ENCODE measurements at places on chromosomes 7 and 10.

- DNase-seq, result no peak
Measured at GRCh38 chr7:45420843-45421495, 153.2 kb upstream of the ADCY1 start.

DNA sequence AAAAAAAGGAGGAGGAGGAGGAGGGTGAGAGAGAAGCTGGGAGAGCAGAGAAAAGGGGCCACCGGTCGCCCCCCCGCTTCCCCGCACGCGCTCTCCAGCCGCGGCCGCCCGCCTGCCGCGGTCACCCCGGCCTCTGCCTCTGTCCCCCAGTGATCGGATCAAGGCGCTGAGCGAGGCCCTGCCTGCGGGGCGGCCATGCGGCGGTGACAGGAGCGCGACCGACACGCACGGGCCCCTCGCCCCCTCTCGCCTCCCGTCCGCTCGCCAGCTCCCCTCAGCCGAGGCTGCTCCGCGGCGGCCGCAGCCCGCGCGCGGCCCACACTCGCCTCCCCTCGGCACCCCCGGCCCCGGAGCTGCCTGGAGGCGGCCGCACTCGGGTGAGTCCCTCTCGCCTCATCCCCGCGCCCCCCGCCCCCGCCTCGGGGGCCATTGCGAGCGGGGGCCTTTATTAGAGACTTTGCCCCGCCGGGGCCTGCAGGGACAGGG lies at the start of gene GTF2I:
TSS of gene GTF2I (plus strand) at position 27 of the 486 bp plus-strand sequence. CDS start 31,411 bp downstream, outside the sequence.
- no peak for DNase-seq

DNA sequence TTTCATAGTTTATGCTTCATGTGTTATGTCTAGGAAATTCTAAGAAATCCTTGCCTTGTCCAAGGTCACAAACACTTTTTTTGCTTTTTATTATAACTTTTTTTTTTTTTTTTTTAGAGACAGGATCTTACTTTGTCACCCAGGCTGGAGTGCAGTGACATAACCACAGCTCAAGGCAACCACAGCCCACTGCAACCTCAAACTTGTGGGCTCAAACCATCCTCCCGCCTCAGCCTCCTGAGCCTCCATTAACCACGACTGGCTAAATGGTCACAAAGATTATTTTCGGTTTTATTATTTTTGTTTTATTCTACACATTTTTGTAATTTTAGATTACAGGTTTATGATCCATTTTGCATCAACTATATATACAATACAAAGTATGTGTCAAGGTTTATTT lies 7.1 kb upstream of the FAM204A start:
- DNase-seq, result no peak

DNA sequence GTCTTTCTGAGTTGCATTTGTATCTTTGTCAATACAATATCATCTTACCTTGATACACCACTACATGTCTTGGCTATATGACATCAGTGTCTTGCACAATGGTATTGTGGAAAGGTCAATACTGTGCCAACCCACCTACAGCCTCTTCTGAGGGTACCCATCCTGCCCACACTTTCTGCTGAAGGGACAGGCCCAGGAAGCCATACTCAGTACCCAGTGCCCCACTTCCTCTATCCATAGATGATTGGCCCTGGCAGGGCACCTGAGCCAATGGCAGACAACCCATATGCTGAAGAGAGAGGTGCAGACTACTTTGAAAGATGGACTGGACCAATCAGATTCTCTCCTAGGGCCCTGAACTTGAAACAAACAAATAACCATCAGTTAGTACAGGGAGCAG lies 152.0 kb upstream of the ADO start:
- DNase-seq, result no peak

DNA sequence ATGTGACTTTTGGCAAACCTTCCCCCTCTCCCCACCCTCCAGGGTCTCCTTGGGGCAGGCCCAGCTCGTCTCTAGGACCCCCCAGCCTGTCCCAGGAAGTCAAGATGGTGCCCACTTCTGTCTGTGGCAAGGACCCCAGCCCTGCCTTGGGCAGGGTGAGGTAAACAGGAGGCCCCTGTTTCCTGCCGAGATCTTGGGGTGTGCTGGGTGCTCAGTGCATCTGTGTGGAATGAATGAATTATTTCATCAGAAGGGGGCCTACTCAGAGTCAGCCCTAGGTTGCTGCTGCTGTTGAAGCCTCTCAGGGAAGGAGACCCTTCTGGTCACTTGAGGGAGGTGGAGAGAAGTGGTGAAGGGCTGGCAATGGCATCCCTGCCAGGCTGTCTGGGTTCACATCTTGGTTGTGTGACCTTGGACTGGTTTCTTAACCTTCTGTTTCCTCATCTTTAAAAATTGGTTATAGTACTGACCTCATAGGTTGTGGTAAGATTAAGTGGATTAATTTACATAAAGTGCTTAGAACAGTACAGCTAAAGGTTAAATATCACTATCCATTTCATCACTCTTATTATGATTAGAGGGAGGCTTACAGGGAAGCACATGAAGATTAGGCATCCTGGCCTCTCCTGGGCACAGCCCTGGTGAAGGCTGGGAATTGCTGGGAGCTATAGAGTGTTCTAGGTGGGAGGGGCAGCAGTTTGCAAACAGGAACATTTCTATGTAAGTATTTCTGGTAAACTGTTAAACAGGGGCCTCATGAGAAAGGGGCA lies 67.7 kb downstream of the ZMIZ1 start:
- DNase-seq, result no peak

DNA sequence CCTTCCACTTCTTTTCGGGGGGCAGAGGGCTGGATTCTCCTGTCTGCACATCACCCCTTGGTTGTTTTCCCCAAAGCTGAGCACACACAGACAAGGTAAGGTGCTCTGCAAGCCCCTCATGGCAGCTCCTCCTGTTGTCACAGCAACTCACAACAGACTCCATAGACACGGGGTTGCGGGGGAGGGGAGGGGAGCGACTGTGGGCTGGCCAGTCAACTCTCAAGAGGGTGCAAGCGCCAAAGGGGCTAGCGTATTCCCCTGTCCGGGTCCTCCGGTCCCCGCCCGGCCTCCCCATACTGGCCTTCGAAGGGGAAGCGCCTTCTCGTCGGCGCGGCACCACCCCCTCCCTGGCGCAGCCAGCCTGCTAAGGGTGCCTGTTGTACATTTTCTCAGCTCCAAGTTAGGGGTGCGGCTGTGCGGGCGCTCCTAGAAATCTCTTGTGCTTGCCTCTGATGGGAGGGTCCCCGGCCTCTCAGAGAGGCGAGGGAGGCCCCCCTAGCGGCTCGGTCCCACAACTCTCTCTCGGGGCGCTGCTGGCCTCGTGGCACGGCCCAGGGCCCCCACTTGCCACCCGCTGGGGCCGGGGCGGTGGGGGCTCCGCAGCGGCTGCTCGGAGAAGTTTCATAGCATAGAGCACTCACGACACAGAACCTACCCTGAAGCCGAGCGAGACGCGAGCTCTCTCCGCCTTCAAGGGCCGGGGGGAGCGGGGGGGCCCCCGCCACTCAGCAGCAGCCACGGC lies 498 bp downstream of the RHOBTB1 start:
- DNase-seq, result peak; percentile 24

DNA sequence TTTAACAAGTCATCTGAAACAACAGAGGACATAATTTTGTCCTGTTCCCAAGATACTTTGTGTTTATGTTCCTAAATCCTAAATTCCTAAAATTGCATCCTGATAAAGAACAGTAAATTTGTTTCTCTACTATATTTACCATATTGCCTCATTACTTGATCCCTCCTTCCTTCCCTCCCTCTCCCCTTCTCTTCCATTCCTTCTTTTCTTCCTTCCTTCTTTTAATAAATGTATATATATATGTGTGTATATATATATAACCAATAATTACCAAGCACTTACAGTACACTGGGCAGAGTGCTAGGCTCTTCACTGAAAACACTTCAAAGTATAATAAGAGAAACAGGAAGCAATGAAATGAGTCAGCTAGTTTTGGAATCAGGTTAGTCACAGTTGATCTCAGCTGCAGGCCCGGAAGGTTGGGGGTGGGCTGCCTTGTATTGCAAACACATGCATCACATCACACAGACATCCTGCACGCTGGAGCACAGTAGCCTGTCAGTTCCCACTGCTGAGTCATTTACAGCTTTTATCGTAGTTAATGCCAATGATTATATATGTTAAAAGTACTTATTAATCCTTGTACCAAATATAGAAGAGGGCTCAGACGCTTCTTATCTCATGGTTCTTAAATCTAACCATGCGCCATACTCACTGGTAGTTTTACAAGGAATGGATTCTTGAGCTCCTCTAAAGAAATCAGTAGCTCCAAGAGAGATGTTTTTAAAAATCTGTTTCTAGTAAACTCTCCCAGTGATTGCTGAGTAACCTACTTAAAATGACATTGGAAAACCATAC lies 551.7 kb downstream of the GRM8 start:
- DNase-seq, result peak; percentile 59

- no peak for DNase-seq
Measured at GRCh38 chr10:3764626-3765112, 20.3 kb downstream of the KLF6 start.

DNA sequence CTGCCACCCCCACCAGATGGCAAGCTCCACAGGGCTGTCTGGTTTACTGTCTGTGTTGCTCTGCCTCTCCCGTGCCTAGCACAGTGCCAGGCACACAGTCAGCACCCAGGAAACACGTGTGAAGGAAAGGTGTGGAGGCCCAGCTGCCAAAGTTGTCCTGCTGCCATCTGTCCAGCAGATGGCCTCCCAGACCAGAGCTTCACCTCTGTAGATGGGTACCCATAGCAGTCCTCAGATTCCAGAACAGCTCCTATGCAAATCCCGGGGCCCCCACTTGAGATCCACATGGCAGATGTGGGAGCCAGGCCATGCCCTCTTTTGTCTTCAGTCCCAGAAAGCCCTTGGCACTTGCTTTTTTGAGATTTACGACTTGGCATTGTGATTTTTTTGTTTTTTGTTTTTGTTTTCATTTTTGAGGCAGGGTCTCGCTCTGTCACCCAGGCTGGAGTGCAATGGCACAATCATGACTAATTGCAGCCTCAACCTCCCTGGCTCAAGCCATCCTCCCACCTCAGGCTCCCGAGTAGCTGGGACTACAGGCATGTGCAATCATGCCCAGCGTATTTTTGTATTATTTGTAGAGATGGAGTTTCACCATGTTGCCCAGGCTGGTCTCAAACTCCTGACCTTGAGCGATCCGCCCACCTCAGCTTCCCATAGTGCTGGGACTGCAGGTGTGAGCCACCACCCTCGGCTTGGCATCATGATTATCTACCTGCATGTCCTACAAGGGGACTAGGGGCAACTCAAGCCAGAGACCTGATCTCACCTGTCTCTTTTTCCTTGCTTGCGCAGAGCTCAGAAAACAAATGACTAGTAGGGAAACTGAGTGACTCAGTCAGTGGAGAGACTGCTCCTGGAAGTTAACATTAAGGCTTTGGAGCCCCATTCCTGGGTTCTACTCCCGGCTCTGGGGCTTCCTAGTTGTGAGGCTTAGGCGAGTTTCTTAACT lies 16.9 kb upstream of the PALD1 start:
- peak; percentile 67 for DNase-seq

DNA sequence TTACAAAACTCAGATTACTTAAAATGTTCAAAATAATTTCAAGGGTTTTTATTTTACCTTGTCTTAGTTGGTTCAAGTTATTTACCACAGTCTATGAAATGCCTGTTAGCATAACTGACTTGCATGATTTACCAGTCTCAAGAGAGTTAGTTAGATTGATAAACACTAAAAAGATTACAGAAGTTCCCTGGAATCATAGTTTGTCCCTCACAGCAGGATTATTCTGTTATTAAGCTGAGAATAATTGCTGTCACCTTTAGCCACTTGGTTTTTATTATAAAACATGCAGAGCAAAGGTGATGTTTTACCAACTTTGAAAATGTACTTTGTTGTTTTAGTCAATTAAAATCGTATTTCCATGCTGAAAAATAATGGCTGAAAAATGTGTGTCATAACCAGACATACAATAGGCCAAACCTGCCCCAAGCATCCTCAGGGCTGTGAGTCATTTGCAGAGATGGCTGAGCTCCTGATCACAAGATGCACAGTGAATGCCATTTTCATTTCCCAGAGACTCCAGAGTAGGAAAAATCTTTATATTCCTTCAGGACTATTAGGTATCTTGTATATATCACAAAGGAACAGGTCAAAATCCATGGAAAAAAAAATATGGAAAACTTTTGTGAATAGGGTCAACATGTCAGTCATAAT lies 87.8 kb upstream of the DKK1 start:
- no peak for DNase-seq

- DNase-seq, result no peak
Measured at GRCh38 chr10:112045938-112046337, 137.6 kb downstream of the GPAM start.

GRCh38 chr7:154649434-154649833 lies 353.5 kb downstream of the PAXIP1 start:
- no peak for DNase-seq

DNA sequence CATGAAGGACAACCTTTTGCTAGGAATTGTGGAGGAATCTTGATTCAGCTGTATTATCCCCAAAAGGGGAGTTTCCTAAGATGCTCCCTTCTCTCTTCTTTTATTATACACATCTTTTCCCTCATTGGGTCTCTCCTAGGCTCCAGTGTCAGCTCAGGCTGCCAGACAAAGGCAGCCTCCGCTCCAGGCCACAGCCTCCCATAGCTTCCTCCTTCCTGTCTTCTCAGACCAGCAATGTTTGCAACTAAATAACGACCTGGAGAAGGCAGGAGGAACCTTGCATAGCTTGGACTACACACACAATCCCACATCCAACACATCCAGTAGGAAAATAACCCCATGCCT lies 12.3 kb downstream of the SFXN3 start:
- DNase-seq, result no peak

DNA sequence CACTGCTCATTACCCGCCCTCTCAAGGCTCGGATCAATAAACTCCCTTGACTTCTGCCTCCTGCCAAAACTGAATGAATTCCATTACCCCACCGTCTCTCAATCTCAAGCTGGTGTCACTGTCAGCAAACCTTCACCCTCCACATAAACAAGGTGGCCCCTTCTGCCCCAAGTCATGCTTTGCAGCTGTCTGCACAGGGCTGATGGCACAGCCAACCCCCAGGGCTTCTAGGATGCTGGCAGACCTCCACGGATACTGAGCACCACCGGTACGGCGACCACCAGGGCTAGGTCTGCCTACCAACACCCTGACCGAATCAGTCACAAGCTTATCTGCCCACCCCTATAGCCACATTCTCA lies 46.1 kb downstream of the PARD3 start:
- no peak for DNase-seq

DNA sequence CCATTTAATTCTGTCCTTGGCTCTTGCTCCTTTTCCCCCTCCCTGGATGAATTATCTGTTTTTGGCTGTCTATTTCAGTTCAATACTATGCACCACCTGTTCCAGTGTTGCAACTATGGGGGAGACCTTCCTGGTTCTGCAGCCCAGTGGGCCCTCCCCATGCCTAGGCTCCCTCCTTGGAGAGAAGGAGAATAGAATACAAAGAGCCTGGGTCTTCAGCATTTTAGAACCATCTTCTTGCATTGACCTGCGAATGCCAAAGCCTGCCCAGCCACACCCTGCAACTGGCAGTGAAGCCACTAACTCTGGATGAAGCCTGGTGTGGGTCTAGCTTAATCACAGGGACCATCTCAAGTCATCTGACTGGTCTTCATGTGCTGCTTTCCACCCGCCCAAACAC lies 207.1 kb downstream of the HERPUD2 start:
- DNase-seq, result no peak

GRCh38 chr10:8967061-8967460 lies 912.6 kb downstream of the GATA3 start:
- no peak for DNase-seq

- DNase-seq, result no peak
Measured at GRCh38 chr10:299512-299911, 164.3 kb downstream of the ZMYND11 start.

GRCh38 chr10:130300608-130301020 lies 164.4 kb downstream of the GLRX3 start:
- no peak for DNase-seq

GRCh38 chr7:47255441-47255840 lies 326.5 kb downstream of the TNS3 start:
- no peak for DNase-seq

Data from activated naive CD4-positive, alpha-beta T cell treated with anti-CD3 and anti-CD28 coated beads, Interleukin-2, amount 10 ng/mL, durations not matched to agents 7 days and 5 days (primary cell).